ENCODE measurements at places on chromosomes 3 and 15.

GRCh38 chr15:65409036-65409631 is 13.6 kb downstream of the IGDCC4 start:
- DNase-seq, result no peak
- no peaks in the 10 kb centered on the region for H3K27me3 ChIP-seq
- peaks cover 9% of the 10 kb centered on the region for H3K4me1 ChIP-seq
- no peak overlapping the region for H3K4me3 ChIP-seq
- no peaks in the 10 kb centered on the region for H3K36me3 ChIP-seq
- H3K27ac ChIP-seq, result no peak overlapping the region

DNA sequence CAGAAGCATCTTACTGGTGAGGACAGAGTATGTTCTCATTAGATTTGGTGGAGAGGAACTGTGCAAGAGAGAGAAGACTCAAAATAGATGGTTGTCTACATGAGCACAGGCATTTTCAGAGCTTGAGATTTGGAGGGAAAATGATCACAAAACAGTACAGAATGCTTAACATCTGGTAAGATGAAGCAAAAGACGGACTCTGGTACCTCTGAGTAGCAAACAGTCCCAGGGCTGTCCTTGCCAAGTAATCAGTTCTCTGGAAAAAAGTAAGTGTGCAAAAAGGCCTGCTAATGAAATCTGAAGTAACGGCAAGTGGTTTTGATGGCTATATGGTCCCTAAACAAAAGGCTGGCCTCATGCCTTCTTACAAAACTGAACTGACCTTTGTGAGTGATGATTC is 414.2 kb downstream of the CNTN4 start:
- H3K36me3 ChIP-seq, result no peaks in the 10 kb centered on the region
- H3K4me3 ChIP-seq, result no peak overlapping the region
- H3K27me3 ChIP-seq, result no peaks in the 10 kb centered on the region
- no peak for DNase-seq

GRCh38 chr15:85886309-85886811 is 91.6 kb upstream of the KLHL25 start:
- H3K4me3 ChIP-seq, result no peak overlapping the region
- DNase-seq, result no peak
- H3K27ac ChIP-seq, result no peak overlapping the region
- peaks cover 42% of the 10 kb centered on the region for H3K27me3 ChIP-seq

DNA sequence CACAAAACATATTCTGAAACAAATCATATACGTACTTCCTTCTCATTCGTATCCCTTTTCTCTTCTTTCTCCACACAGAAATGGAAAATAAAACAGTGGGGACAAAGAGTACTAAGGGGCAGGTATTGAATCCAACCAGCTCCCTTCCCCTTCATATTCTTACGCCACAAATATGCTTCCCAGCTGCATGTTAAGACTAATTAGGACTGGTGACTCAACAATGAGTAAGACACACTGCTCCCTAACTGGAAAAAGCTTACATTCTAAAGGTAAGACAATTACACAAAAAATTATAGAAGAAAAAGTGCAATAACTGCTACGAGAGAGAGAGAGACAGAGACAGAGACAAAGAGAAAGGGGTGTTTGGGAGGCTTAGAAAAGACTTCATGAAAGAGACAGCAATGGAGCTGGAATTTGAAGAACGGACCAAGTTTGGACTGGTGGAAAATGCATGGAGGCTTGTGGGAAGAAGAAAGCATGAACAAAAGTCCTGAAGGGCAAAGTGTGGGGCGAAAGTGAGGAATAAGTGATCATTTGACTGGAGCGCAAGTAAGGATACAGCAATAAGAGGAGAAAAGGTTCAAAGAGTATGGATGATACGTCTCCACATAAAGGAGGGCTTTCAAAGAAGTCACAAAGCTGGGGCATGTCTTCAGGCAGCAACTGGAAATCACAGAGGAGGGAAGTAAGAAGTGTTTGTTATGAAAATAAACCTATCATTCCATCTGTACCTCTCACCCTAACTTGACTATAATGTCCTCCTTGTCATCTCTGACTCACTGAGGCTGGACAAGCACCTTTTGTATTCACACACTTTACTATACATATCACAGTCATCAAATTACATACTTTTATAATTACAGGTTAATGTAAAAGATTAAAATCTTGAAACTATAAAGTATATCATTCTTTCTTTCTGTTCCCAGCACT is 49.2 kb downstream of the RYK start:
- H3K27ac ChIP-seq, result no peak overlapping the region
- H3K4me3 ChIP-seq, result no peak overlapping the region
- DNase-seq, result no peak
- no peaks in the 10 kb centered on the region for H3K27me3 ChIP-seq
- no peaks in the 10 kb centered on the region for H3K4me1 ChIP-seq

GRCh38 chr3:141328286-141329166 is 39.8 kb upstream of the ZBTB38 start:
- H3K4me1 ChIP-seq, result peaks cover 12% of the 10 kb centered on the region
- DNase-seq, result no peak
- no peaks in the 10 kb centered on the region for H3K36me3 ChIP-seq
- H3K27ac ChIP-seq, result no peak overlapping the region

DNA sequence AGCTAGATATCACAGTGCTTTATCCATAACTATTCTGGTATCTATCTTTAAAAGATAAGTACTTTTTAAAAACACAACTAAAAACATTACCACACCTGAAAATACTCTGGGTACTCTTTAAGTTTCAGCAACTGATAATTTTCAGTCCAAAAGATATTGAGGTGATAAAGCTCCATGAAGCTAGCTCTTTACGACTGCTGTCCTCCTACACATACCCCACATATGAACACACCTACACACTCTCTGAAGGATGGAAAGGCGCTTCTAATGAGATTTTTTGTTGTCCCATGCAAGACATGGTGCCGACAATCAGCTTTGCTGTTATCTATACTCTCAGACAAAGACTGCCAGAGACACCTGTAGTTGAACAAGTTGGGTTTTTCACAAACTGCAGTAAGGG is 19.1 kb upstream of the TM4SF4 start:
- H3K27me3 ChIP-seq, result no peaks in the 10 kb centered on the region
- DNase-seq, result no peak
- no peak overlapping the region for H3K4me3 ChIP-seq
- peaks cover 8% of the 10 kb centered on the region for H3K36me3 ChIP-seq

DNA sequence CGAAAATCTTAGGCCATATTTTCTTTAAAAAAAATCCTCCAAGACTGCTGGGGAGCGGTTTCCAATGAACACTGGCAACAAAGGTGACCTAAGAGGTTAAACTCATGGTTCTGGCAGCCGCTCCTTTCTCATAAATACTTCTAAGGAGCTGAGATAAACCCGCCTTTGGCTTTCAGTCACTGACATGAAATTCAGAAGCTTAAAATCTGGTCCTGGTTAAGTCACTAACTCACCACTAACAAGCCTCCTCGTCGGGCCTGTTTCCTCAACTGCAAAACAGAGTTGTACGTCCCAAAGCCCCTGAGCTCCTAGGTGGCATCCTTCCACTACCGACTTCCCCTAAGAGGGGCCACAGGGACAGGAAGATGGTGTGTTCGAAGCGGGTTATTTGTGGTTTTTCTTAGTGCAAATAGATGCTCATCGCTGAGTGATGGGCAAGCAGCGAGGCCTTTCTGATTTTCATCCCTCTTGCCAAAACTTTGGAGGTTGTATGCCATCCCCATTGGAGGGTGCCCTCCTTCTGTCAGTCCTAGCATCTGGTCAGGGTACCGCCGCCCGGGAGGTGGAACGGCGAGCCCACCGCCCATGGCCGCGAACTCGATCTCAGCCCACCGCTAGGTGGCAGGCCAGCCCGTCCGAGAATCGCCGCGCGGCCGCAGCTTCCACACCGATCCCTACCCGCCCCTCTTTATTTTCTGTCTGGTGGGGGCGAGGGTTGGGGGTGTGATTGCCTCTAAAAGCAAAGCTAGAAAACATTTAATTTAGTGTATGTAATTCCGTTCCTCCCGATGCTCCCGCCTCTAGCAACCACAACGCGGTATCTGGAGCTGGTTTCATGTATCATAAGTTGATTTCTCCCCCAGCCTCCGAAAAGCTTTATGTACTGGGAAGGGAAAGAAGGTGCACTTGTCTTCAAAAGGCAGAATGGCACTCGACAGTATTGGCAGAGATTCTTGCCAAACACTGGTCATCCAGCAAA is 4.6 kb downstream of the BCL6 start:
- H3K4me3 ChIP-seq, result peak overlapping the region; percentile 95
- no peaks in the 10 kb centered on the region for H3K36me3 ChIP-seq
- H3K27ac ChIP-seq, result peak overlapping the region; percentile 94
- H3K27me3 ChIP-seq, result peaks cover 2% of the 10 kb centered on the region
- peaks cover 51% of the 10 kb centered on the region for H3K4me1 ChIP-seq
- DNase-seq, result peak; percentile 83

- no peak overlapping the region for H3K27ac ChIP-seq
- H3K36me3 ChIP-seq, result peaks cover 3% of the 10 kb centered on the region
- peaks cover 47% of the 10 kb centered on the region for H3K4me1 ChIP-seq
- DNase-seq, result no peak
Measured at GRCh38 chr15:98698792-98699191, 50.5 kb downstream of the IGF1R start.

- no peaks in the 10 kb centered on the region for H3K27me3 ChIP-seq
- no peak for DNase-seq
- peaks cover 16% of the 10 kb centered on the region for H3K36me3 ChIP-seq
- no peaks in the 10 kb centered on the region for H3K4me1 ChIP-seq
- H3K27ac ChIP-seq, result no peak overlapping the region
- no peak overlapping the region for H3K4me3 ChIP-seq
Measured at GRCh38 chr3:115077501-115078250, 69.4 kb downstream of the ZBTB20 start.

GRCh38 chr3:124431331-124431994 is 298.8 kb upstream of the UMPS start:
- H3K36me3 ChIP-seq, result peaks cover 44% of the 10 kb centered on the region
- no peak overlapping the region for H3K4me3 ChIP-seq
- peaks cover 5% of the 10 kb centered on the region for H3K4me1 ChIP-seq
- DNase-seq, result no peak
- H3K27me3 ChIP-seq, result peaks cover 64% of the 10 kb centered on the region

- no peak for DNase-seq
- H3K36me3 ChIP-seq, result no peaks in the 10 kb centered on the region
- no peak overlapping the region for H3K27ac ChIP-seq
- H3K27me3 ChIP-seq, result no peaks in the 10 kb centered on the region
- H3K4me1 ChIP-seq, result no peaks in the 10 kb centered on the region
- H3K4me3 ChIP-seq, result no peak overlapping the region
Measured at GRCh38 chr15:73522011-73522410, 79.0 kb downstream of the REC114 start.

DNA sequence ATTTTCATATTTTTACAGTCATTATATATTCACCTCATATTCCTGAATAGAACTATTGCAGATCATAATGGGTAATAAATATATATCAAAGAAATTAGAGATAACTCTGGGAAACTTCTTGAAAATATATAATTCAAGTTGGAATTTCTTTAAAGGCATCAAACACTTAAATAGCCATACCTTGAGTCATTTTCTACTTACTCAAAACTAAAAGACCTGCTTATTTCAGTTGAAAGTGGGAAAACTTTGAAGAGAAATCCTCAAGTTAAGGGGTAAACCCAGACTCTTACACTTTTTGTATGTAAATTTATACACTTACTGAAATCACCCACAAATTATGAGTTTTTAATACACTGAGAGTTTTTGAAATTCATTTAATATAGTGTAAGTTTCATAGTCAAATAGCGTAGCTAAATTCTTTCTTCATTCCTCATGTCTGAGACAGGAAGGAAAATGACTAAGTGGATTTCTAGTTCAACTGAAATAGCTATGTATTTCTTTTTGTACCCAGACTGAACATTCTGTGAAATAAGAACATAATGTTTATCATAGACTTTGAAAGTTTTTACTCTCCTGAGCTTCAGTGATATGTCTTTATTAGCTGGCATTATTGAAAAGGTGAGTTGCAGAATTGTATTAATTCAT is 4.6 kb upstream of the ALCAM start:
- H3K36me3 ChIP-seq, result no peaks in the 10 kb centered on the region
- DNase-seq, result no peak
- no peaks in the 10 kb centered on the region for H3K27me3 ChIP-seq
- peaks cover 21% of the 10 kb centered on the region for H3K4me1 ChIP-seq
- no peak overlapping the region for H3K4me3 ChIP-seq

DNA sequence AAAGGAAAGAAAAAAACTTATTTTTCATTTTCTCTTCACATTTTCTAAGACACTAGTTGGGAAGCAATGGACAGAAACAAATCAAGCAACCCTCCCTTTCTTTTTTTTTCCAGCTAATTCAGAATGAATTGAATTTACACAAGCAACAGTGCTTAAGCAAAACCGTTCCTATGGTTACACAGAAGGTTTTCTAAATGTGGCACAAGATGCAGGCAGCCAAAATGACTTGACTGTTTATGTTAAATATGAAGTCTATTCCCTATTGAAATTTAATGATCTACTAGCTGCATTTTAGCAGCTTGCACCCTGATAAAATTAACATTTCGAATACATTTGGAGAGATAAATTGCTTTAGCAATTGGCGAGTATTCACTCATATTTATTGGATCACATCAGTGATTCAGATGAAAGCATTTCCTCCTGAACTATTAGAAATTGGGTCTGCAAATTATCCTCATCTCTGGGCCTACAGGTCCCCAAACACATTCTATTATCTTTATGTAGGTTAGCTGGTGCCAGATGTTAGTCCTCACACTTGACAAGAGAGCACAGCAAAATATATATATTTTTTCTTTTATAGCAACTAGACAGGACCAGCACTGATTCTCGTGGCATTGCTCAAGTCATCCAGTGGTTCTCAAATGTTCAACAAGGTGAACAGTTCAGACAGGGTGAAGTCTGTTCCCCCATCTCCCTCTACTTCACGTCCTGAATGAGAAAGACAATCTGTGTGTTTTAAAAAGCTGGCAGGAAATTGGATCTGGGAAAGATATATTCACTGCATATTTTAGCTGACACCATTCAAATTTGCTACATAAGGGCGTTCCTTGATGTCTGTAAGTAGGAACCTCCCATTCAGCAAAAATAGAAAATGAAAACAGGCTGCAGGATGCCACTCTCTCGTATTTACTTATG is 463.6 kb upstream of the KCNMB2 start:
- no peak for DNase-seq
- no peak overlapping the region for H3K27ac ChIP-seq
- H3K4me3 ChIP-seq, result no peak overlapping the region
- peaks cover 34% of the 10 kb centered on the region for H3K4me1 ChIP-seq
- H3K27me3 ChIP-seq, result no peaks in the 10 kb centered on the region

GRCh38 chr3:171142985-171143384 is 116.5 kb upstream of the SLC2A2 start:
- no peaks in the 10 kb centered on the region for H3K36me3 ChIP-seq
- no peak overlapping the region for H3K4me3 ChIP-seq
- H3K4me1 ChIP-seq, result peaks cover 6% of the 10 kb centered on the region

Measured in mesothelial cell of epicardium (in vitro differentiated cells).